ENCODE measurements at places on chromosomes 16 and 17. TPM values are rescaled to one million over a fixed set of nuclear protein-coding genes. Genes with fewer than 3 reads are reported as not detected.

Gene KCTD13
- total RNA-seq: 3.7 TPM

Gene SHISA6
- total RNA-seq: not detected

Gene KRTAP2-4
- total RNA-seq: not detected

Gene KRTAP1-5
- 49.2 TPM for total RNA-seq

Gene PRSS53
- 10.5 TPM for total RNA-seq

Gene DPEP2
- total RNA-seq: not detected

Gene PROCA1
- 0.65 TPM for total RNA-seq

Gene KRTAP3-1
- not detected for total RNA-seq

Gene LCMT1
- 30.3 TPM for total RNA-seq
